ENCODE measurements at places on chromosomes 4 and X.

GRCh38 chr4:80036949-80037685 lies 35.9 kb downstream of the ANTXR2 start:
- DNase-seq, result no peak

- no peak for DNase-seq
Observed at GRCh38 chr4:37623125-37623524, 63.1 kb downstream of the RELL1 start.

- DNase-seq, result no peak
Observed at GRCh38 chr4:95044324-95044837, 286.6 kb downstream of the BMPR1B start.

- DNase-seq, result no peak
Observed at GRCh38 chr4:73669410-73670183, 49.4 kb upstream of the RASSF6 start.

- no peak for DNase-seq
Observed at GRCh38 chr4:167717495-167717894, 374.8 kb upstream of the ANXA10 start.

- DNase-seq, result no peak
Observed at GRCh38 chr4:52910115-52910514, 48.0 kb downstream of the RASL11B start.
